ELR (cell line): ENCODE measurements at places on chromosomes 1 and 21.

DNA sequence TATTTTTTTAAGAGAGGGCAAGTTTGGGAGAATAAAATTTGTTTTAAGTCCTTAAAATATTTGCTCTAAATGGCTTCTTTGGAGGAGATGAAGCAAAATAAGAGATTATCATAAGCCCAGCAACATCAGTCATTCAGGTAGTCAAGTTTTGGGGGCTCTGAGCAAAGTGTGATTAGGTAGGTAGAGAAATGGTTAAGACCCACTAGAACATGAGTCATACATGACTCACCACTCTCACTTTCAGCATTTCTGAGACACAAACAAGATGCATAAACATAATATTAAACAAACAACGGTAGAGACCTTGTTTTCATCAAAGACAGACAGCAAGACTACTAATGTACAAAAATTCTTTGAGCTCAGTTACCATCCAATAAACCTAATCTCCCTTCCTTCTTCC lies 272.2 kb downstream of the LMO4 start:
- peak; percentile 6 for DNase-seq

DNA sequence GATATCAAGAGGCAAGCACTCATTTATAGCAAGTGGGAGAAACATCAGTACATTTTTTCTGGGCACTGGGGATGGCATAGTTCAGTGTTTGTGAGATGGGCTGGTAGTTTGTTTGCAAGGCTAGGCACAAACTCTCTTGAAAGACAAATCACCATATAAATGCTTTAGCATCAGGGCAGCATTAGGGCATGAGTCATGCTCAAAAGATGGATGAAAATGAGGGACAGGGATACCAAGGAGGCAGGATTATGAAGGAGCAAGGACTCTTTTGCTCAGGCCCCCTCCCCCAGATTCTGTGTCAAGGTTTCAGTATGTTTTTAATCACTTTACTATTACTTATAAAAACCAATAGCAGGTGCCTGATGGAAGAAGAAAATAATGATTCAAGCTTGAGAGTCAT lies 43.9 kb upstream of the CAMK1G start:
- peak; percentile 14 for DNase-seq

- no peak for DNase-seq
Observed at GRCh38 chr1:4599521-4599920, 54.9 kb upstream of the AJAP1 start.

DNA sequence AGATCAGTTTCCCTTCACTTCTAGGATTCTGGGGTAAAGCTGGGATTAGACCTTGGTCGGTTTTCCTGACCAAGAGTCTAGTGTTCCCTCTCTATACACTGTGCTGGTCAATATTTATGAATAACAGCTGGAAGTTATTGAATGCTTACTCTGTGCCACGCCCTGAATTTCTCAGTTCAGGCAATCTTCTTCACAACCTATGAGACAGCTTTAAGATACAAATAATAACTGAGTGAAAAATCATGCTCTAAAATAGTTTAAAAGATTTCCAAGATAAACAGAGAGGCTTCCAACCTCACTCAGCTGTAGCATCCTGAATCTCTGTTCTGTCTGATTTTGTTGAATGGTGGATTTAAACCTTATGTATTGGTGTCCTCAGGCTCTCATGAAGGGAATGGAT lies 72.2 kb downstream of the GNG12 start:
- DNase-seq: no peak

- DNase-seq: peak; percentile 35
Observed at GRCh38 chr1:239765163-239765562, 326.5 kb upstream of the FMN2 start.

DNA sequence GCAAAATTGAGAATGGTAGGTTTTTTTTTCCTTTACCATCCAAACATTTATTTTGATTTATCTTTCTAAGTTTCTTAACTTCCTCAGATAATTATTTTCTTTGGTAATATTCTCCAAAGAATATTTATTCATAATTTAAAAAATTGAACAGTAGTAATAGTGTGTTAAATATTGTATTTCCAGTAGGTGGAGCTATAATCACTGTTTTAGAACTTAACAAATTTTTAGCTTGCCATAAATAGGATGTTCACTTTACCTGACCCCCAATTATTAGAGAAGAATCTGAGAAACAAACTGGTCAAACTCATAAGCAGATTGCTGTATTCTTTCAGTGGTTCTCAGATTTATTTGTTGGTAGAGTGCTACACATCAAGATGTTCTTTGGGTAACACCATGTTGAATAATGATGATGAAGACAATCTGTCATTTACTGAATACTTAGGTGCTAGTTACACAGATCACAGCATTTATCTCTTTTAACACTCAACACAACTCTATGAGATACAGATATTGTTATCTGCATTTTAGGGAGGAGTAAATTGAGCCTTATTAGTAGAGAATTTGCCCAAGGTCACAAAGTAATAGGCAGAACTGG lies 82.4 kb upstream of the GPR88 start:
- DNase-seq: peak; percentile 50

GRCh38 chr1:26285366-26286063 lies 5.6 kb downstream of the SH3BGRL3 start:
- peak; percentile 44 for DNase-seq

DNA sequence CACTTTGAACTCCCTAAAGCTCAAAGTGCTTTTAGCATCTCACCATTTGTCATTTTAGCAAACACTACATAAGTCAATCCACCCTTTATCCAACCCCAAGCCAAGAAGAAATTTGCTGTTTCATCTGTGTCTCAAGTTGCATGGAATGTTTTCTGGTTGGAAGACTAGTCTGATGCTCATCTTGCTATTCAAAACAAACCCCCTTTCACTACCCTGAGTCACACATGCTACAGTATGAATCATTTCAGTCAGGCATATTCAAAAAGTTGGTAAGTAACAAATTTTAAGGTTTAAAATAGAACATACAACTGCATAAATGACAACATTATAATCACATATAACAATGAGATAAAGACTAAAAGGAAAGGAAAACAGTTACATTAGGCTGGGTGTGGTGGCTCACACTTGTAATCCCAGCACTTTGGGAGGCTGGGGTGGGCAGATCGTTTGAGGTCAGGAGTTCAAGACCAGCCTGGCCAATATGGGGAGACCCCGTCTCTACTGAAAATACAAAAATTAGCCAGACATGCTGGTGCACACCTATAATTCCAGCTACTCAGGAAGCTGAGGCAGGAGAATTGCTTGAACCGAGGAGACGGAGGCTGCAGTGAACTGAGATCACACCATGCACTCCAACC lies 38.7 kb downstream of the DSTYK start:
- DNase-seq: peak; percentile 97

GRCh38 chr1:155113450-155113980 lies 14.2 kb upstream of the EFNA1 start:
- no peak for DNase-seq

DNA sequence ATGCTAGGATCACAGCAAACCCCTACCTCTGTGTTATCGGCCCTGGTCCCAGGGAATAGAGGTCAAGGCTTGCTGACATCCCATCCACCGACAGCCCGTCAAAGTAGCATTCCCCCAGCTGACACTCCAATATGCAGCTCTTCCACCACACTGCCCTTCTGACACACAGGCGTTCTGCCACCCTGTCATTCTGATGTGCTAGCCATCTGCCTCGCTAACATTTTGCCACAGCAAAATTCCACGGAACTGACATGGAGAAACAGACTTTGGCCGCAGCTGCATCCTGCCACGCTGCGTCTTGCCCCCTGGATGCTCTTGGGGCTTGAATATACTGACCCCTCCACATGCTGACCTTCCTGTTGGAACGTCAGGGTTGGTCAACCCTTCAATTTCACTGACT lies 163.2 kb upstream of the CSF3R start:
- no peak for DNase-seq

DNA sequence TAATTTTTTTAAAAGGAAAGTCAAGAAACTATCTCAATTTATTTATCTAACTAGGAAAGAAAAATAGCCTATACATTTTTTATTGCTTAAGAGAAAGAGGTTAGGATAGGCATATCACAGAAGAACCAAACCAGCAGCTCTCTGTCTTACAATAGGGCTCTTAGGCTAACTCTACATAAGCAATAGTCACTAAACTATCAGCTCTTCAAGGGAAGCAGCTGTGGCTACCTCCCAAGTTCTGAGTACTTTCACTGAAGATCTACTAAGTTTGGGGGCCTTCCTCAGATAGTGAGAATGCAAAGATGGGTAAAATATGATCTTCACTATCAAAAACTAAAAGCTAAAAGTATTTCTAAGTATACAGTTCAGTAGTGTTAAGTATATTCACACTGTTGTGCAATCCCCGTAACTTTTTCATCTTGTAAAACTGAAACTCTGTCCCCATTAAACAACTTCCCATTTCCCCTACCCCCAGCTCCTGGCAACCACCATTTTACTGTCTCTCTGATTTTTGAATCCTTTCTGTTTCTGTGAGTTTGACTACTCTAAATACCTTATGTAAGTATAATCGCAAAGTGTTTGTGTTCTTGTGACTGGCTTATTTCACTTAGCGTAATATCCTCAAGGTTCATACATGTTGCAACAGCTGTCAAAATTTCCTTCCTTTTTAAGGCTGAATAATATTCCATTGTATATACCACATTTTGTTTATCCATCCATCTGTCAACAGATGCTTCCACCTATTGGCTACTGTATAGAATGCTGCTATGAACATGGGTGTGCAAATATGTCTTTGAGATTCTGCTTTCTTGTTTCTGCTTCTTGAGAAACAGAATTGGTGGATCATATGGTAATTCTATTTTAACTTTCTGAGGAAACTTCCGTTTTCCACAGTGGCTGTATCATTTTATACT lies 73.3 kb downstream of the ACBD6 start:
- no peak for DNase-seq

- peak; percentile 46 for DNase-seq
Observed at GRCh38 chr1:11337580-11338073, 64.6 kb downstream of the UBIAD1 start.

GRCh38 chr1:111600886-111601386 lies 18.7 kb upstream of the RAP1A start:
- DNase-seq: peak; percentile 32

- DNase-seq: no peak
Observed at GRCh38 chr1:225847610-225848009, 34.6 kb downstream of the TMEM63A start.

- DNase-seq: no peak
Observed at GRCh38 chr1:53729456-53730223, 9.3 kb downstream of the GLIS1 start.

- DNase-seq: no peak
Observed at GRCh38 chr1:119209061-119209460, 68.6 kb upstream of the WARS2 start.

DNA sequence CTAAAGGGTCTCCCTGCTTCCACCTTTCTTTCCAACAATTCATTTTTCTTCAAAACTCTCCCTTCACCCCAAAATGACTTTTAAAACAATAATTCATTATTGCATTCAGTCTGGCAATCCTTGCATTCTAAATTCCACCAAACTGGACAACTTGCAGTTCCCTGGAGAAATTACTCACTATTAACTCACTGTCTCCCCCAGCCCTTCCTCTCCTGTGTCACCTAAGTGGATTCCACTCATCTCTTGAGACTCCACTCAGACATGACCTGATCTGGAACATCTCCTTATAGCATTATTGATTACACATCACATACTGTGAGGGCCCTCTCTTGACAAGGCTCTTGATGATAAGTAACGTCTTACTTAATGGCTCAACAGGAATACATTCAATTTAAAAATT lies 257.1 kb downstream of the BRINP2 start:
- DNase-seq: no peak

DNA sequence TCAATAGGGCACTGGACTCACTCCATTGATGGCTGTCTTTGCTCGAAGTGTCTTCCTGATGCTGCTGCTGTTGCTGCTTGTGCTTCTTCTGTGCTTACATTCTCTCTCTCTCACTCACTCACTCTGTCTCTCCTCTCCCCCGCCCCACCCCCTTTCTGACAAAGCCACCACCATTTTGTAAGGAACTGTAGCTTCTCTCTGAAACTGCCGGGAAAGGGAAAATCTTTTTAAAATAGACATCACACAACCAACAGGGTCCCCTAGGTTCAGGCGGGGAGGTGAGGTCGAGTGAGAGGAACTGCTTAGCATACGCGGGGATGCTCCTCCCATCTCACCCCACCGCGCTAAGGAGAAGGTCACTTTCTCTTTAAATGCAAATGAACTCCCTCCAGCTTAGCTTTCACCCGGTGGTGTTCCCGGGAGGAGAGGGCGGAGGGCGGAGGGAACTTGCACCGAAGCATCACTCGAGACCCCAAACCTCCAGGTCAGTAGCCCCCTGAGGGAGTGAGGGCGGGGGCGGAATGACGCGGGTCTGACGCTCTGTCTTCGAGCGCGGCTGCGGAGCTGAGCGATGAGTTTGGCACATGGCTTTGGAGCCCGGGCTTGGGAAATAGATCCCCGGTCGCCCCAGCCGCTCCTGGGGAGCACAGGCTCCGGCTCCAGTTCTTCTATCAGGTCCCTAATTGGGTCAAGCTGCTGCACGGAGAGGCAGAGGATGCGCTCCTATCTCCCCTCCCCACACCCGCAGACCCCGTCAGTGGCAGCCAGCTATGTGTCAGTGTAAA lies at the start of gene CCDC28B:
Gene CCDC28B (plus strand): TSS at position 370 of the 785 bp plus-strand sequence. CDS start 1,341 bp downstream, outside the sequence.
- peak; percentile 80 for DNase-seq

GRCh38 chr1:239807361-239807760 lies 284.3 kb upstream of the FMN2 start:
- no peak for DNase-seq

DNA sequence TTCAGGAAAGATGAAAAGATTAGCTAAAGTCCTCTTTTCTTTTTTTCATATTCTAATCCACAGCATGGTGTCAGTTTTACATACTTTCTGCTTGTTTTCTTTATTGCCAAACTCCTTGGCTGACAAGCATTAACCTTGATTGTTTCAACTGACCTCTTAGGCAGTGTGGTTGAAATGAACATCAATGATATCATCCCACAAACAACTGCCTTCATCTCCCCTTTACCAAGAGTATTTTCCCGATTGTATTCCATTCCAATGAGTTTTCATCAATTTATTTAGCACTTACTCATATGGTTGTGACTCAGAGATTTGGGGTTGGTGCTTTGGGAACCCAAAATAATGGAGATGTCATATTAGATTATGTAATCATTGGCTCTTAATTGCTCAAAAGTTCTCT lies 71.8 kb downstream of the SPAG17 start:
- peak; percentile 67 for DNase-seq

GRCh38 chr1:15883326-15883725 lies 35.8 kb downstream of the SPEN start:
- no peak for DNase-seq

- no peak for DNase-seq
Observed at GRCh38 chr1:73860421-73860950, 337.5 kb downstream of the LRRIQ3 start.
